ENCODE measurements at places on chromosomes 7 and 10. TPM values are rescaled to one million over a fixed set of nuclear protein-coding genes. Genes with fewer than 3 reads are reported as not detected.

The STAG3 gene
- polyA plus RNA-seq: 15.6 TPM

The SLC18A3 gene
- 3.5 TPM for polyA plus RNA-seq

The CREM gene
- polyA plus RNA-seq: 24.2 TPM

The RPEL1 gene
- 0.09 TPM for polyA plus RNA-seq

The MCM10 gene
- polyA plus RNA-seq: 4.7 TPM

The CPVL gene
- 333 TPM for polyA plus RNA-seq

The ACSM6 gene
- 0.06 TPM for polyA plus RNA-seq

The HELLS gene
- polyA plus RNA-seq: 16.8 TPM

The GPR15LG gene
- polyA plus RNA-seq: 1.4 TPM

The DNAH11 gene
- 0.40 TPM for polyA plus RNA-seq

The RAMP3 gene
- polyA plus RNA-seq: 5.1 TPM

The GARIN1A gene
- 1.6 TPM for polyA plus RNA-seq

The WDR86 gene
- 12.0 TPM for polyA plus RNA-seq

The PPIF gene
- 67.5 TPM for polyA plus RNA-seq

The SHTN1 gene
- 37.2 TPM for polyA plus RNA-seq

The GRM8 gene
- polyA plus RNA-seq: 0.04 TPM

The CRPPA gene
- polyA plus RNA-seq: 1.8 TPM

The PALD1 gene
- polyA plus RNA-seq: 6.1 TPM

The SLIT1 gene
- polyA plus RNA-seq: 1.6 TPM

The TUBAL3 gene
- polyA plus RNA-seq: 33.9 TPM

The RARRES2 gene
- 58.2 TPM for polyA plus RNA-seq

The NPY4R2 gene
- polyA plus RNA-seq: 0.79 TPM

The HTRA1 gene
- 69.8 TPM for polyA plus RNA-seq

The PDE6C gene
- polyA plus RNA-seq: 0.55 TPM

The FBXW4 gene
- polyA plus RNA-seq: 45.7 TPM

The LLCFC1 gene
- polyA plus RNA-seq: 6.6 TPM

The IKZF1 gene
- polyA plus RNA-seq: 4.5 TPM

The CFAP58 gene
- 0.27 TPM for polyA plus RNA-seq

The ANXA8 gene
- 18.2 TPM for polyA plus RNA-seq

The CYP3A5 gene
- polyA plus RNA-seq: 139 TPM

The CACNB2 gene
- polyA plus RNA-seq: 8.2 TPM

The TRIM50 gene
- 0.42 TPM for polyA plus RNA-seq

The SPDYE11 gene
- polyA plus RNA-seq: 0.51 TPM

The CYP26C1 gene
- polyA plus RNA-seq: not detected

The FGFBP3 gene
- polyA plus RNA-seq: 1.9 TPM

The SHH gene
- polyA plus RNA-seq: 7.5 TPM

The CLRN3 gene
- polyA plus RNA-seq: 121 TPM

The STEAP1B gene
- polyA plus RNA-seq: 1.5 TPM

The ZNF722 gene
- not detected for polyA plus RNA-seq

The STX1A gene
- polyA plus RNA-seq: 36.1 TPM

The GGCT gene
- polyA plus RNA-seq: 64.6 TPM

The TMEM176A gene
- polyA plus RNA-seq: 300 TPM
